ENCODE measurements at places on chromosomes 1 and 21.

GRCh38 chr21:46189213-46189958 lies 5.1 kb upstream of the SPATC1L start:
- DNase-seq = no peak

- DNase-seq = no peak
Measured at GRCh38 chr1:243364330-243364729, 108.5 kb downstream of the SDCCAG8 start.

- no peak for DNase-seq
Measured at GRCh38 chr21:46567348-46567747, 37.5 kb downstream of the S100B start.

- DNase-seq = peak; percentile 58
Measured at GRCh38 chr1:154403261-154403943, 1.7 kb upstream of the IL6R start.

GRCh38 chr1:22533244-22533895 lies 29.9 kb upstream of the EPHA8 start:
- DNase-seq = no peak

DNA sequence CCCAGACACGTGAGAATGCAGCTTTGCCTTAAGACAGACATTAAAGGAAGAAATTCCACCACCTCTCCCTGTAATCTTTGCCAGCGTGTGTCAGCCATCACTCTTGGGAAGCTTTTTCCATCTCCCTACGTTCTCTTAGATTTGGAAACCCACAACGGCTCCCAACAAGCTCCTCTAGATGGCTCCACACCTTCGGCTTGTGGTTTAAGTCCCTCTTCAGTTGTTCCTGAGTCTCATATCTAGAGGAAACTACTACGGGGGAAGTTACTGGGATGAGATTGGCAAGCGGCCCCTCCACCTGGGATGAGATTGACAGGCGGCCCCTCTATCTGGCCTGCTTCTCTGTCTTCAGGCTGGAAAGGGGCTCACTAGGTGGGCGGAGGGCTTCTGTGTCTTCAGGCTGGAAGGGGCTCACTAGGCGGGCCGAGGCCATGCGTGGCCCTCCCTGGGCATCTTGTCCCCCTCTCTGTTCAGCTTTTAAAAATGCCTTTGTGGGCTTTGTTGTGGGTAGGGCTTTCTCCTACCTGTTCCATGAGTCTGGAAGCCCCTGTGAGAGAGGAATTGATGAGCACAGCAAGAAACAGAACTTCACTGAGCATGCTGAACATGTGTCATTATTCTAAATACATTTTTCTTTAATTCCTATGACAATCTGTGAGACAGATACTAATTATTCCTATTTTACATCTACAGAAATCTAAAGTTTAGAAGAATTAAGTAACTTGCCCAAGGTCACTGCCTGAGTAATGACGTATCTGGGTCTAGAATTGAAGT lies 670.5 kb downstream of the KIF26B start:
- DNase-seq = no peak

DNA sequence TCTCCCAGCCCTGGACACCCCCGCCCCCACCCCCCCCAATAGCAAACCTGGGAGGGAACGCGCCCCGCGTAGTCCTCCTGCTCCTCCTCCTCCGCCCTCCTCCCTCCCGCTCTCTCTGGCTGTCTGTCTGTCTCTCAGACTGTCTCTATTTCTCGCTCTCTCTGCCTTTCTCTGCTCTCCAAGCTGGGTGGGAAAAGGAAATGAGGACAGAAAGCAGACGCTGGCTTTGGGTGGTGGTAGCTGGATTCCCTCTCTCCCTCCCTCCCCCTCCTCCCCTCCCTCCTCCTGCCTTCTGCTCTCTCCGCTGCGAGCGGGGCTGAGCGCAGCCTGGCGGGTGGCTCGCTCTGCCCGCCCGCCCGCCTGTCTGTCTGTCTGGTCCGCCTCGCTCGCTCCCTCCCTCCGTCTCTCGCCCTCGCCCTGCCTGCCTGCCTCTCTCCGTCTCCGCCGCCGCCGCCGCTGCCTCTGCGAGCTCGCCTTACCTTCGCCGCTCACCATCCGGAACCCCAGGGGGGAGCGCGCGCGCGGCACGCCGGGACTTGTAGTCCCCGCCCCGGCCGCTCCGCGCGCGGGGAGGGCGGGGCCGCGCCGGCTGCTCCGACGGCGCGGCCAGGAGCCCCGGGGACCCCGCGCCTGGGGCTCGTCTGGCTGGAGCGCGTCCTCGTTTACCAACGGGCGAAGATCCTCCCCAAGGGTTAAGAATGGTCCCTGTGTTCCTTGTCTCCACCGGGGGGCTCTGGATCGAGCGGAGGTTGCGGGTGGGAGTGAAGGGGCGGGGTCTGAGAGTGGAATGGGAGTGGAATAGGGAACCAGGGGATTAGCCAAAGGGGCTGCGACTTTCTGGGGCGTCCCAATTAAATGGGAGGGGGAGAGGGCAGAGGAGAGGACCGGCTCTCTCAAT lies at the start of gene AHDC1:
Gene AHDC1, minus strand, starts transcription at position 464 of the 898 bp plus-strand sequence. CDS start 52,029 bp downstream, outside the sequence.
- peak; percentile 96 for DNase-seq

- no peak for DNase-seq
Measured at GRCh38 chr1:230421481-230421880, 4.7 kb downstream of the PGBD5 start.

DNA sequence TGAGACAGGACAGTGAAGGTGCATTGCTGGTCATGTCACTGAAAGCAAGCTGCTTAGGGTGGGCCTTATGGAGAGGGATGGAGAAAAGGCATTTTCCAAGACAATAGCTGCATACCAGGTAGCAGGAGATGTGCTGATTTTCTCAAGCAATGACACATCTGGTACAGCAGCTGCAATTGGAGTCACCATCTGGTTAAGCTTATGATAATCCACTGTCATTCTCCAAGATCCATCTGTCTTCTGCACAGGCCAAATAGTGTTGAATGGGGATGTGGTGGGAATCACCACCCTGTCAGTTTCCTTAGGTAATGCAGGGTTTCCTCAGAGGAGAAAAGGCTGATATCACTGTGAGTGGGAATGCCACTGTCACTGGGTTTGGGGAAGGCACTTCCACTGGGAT lies 54.6 kb downstream of the ADSS2 start:
- no peak for DNase-seq

DNA sequence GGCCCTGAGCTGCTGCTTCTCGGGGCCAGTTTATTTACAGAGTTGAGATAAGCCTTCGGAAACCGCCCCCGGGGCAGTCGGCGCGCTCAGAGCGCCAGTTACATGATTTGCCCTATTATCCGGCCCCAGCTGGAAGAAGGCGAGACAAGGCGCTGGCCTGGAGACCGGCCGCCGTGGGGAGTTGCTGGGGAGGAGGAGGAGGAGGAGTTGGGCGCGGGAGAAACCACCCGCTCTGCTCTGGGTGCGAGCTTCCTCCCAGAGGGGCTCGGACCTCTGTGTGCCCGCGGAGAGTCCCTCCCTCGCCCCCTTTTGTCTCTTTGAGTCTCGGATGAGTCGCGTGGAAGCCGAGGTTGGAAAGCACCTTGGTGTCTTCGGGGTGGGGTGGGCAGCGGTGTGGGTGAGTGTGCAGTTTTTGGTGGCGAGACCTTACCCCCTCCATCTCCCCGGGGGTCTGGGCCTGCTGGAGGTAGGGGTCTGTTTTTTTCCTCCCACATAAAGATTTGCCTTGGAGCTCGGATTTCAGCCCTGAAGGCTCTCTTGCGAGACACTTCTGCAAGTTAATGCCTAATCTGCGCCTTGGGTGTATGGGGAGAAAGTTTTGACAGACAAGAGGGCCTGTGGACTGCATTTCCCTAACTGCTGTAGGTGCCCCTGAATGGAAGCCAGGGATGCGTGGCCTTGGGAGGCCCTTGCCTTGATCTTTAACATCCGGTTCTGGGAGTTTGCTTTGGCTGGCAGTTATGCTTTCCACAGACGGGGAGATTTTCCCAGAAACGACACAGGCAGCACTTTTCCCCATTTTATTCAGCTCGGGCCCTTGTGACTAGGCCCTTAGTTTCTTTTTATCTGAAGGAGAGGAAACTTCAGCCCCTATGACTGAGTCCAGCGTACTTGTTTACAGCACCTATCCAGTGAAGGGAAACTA lies 80.0 kb downstream of the NDUFS5 start:
- DNase-seq = peak; percentile 51

- no peak for DNase-seq
Measured at GRCh38 chr1:64046891-64047290, 156.5 kb upstream of the UBE2U start.

DNA sequence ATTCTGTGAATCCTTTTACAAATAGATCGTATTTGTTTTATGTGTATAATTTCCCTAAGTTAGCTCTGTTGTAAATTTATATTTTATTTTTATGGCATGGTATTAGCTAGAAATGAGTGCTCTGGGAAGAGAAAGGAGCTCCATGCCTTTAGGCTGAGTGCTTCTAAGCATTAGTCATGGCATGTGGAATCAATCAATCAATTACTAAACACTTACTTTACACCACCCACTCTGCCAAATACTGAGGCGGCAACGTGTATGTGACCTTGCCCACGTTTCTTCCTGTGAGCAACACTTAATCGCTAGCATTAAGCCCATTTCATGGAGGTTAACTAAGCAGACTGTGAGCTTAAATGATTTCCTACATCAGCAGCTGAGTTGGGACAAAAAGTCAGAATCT lies 7.2 kb upstream of the BECN2 start:
- DNase-seq = no peak

GRCh38 chr1:85661767-85662166 lies 46.5 kb downstream of the ZNHIT6 start:
- DNase-seq = no peak

GRCh38 chr1:59690171-59690930 lies 124.4 kb upstream of the HOOK1 start:
- DNase-seq = no peak

- no peak for DNase-seq
Measured at GRCh38 chr1:9902060-9902452, 8.0 kb downstream of the CTNNBIP1 start.

GRCh38 chr1:95451054-95451453 lies 217.0 kb downstream of the RWDD3 start:
- no peak for DNase-seq

GRCh38 chr1:247542811-247543210 lies 6.1 kb upstream of the GCSAML start:
- no peak for DNase-seq

DNA sequence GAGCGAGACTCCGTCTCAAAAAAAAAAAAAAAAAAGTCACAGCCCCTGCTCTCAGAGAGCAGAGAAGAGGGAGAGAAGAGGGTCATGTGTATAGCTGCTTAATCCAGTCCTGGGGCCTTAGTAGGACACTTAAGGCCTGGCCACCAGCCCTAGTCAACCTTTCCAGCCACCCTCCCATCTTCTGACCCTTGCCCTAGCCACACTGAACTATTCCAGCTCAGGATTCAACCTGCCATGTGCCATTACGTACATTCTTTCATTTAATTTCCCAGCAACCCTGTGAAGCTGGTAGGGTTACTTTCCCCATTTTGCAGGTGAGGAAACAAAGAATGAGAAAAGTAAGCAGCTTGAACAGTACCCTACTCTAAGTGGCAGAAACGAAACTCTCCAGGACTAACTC lies 9.0 kb downstream of the FOXO6 start:
- no peak for DNase-seq

DNA sequence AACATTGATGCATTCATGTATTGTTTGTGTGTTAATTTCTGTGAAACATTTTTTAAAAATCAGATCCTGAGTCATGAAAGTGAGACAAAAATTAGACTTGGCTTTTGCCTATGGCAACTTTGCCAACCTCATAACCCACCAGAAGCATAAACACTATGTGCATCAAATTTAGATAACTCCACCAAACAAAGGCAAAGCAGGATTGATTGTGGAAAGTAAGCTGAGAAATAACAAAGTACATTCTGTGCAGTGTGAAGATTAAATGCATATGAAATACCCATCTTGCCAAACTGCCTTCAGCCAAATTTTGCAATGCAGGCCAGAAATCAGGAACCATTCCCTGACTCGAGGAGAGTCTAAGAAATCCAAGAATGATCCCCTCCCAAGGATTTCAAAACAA lies 493.4 kb downstream of the AJAP1 start:
- no peak for DNase-seq

DNA sequence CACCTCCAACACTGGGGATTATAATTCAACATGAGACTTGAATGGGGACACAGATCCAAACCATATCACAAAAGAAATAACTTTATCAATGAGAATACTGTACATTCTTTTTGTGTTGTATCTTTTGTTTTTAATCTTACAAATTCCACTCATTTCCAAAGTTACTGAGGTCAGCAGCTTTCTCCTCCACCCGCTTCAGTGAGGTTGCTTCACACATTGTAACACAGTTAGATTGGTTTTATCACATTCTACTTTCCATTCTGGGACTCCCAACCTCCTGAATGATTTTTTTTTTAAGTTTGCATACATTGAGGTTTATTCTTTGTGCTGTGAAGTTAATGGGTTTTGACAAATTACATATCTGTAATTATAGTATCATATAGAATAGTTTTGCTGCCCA lies 43.8 kb downstream of the DDAH1 start:
- no peak for DNase-seq

GRCh38 chr1:20921285-20921684 lies 134.2 kb upstream of the HP1BP3 start:
- DNase-seq = no peak

DNA sequence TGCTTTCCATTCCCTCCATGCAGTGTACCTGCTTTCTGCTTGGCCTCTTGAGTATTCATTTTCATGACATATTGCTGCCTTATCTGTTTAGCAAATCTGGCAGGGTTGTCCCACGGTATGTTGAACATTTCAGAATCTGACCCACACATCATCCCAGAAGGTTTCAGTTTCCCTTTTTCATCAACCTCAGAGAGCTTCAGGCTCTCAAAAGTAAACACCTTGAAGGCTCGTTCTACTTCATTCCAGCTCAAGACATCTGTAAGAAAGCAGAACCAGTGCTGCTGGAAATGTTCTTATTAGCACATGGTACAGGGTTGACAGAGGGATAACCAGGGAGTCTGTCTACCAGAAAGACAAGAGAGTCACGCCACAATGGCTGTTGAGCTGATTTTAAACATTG lies 103.6 kb downstream of the SPAG17 start:
- no peak for DNase-seq

- DNase-seq = no peak
Measured at GRCh38 chr1:179337288-179337687, 28.5 kb upstream of the AXDND1 start.

DNA sequence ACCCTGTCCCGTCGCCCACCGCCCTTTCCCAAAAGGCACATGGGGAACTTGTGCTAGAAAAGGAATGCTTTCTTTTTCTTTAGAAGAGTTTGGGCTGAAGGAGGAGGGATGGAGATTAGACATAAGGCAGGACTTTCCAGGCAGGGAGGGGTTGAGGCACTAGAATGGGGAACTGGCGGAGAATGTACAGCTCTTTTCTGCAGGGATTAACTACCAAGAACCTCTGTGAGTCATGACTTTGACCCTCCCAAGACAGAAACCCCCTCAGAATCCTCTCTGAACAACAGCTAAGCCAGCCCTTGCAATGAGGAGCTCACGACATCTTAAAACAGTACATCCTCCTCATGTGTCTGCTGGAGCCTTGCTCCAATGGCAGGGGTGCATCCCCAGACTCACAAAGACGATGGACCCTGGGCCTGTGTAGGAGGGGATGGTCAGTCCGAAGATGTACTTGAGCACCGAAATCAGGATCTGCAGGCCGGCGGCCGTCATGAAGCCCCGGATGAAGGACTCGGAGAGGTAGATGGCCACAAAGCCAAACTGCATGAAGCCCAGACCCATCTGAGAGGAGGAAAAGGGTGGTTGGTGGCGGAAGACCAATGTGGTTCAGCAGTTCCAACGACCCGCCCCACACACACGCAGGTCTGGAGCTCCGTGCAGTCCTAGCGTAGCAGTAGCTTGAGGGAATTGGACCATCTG lies 13.6 kb downstream of the SLC26A9 start:
- no peak for DNase-seq

Measured in tibial artery (tissue), 4 donors.